ENCODE measurements at places on chromosomes 2 and 18.

DNA sequence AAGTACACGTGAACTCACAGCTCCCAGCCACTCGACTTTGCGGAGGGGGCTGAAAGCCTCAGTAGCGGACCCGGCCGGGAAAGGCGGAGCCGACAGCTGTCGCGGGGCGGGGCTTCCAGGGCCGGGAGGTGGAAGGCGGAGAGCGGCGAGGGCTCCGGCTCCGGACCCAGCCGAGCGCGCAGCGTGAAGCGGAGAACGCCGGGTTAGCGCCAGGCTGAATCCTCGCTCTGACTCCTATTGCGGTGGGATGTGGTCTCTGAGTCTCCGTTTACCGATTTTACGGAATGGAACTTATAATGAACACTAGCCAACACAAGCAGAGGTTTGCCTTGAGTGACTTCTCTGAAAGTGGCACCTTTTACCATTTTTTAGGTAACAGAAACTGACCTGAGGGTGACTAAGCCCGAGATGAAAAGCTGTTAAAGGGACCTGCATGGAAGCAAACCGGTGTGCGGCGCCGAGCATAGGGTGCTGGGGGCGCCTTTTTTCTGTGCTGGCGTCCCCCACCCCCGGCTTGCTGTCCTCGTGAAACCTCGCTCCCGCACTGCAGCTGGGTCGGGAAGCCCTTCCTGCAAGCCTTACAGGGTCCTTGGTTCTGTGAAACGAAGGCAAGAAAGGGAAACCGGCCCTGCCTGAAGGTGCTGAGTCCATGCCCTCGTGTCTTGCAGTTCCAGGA lies 72.9 kb downstream of the EN1 start:
- DNase-seq: no peak

- DNase-seq: no peak
Measured at GRCh38 chr2:25044990-25045389, 3.1 kb downstream of the EFR3B start.

- DNase-seq: no peak
Measured at GRCh38 chr18:78629426-78629825, 350.2 kb upstream of the SALL3 start.

DNA sequence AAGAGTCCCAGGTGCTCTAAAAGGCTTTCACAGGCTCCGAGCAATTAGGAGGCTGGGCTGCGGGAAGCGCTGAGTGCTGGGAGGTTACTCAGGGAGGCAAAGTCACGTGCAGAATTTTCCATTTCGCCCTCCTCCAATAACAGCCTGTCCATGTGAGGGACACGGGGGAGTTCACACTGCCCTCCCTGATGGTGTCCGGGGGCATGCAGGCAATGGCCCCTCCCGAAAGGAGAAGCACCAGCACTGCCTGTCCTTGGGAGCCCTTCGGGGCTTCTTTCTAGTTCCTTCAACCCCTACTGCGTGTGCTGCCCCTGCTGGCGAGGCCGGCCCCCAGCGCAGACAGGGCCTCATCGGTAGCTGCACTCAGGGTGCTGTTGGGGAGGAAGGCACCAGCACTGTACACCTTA lies 63.1 kb upstream of the HPCAL1 start:
- no peak for DNase-seq

- DNase-seq: no peak
Measured at GRCh38 chr2:85988914-85989270, 100.1 kb upstream of the ST3GAL5 start.

GRCh38 chr18:31591113-31591512 lies 564 bp upstream of the TTR start:
- DNase-seq: no peak

GRCh38 chr2:10337449-10338269 lies 35.0 kb downstream of the HPCAL1 start:
- no peak for DNase-seq
